ENCODE measurements at places on chromosomes 1 and 21.

DNA sequence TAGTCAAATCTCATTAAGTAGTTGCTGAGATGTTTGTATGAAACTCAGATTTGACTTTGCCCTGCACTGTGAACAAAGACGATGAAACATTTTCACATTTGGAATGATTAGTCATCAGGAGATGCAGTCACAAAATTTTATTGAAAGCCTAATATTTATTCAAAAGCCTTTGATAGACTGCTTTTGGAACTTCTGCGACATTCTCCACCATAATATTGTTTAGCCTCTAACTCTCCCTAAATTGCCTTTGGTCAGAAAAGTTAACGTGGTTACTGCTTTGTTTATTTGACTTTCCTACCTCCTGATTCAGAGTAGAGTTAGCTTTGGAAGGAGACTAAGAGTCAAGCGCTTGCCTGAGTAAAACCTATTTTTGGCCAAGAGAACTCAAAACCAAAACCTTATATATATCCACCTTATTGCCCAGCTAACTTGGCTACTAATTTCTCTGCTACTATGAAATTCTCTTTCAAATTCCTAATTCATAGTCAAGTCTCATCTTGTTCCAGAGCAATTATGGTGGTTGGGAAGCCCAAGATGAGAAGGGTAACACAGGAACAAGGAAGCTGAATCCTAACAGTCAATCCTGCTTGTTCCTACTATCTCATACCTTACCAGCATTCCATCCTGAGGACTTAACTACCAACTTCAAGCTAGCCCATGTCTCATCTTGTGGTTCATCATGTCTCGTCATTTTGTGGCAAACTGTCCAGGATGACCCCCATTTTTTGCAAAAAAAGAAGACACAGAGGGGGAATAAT lies 429.6 kb downstream of the USP25 start:
- DNase-seq = no peak

- DNase-seq = no peak
These were observed 1048.5 kb downstream of the PLA2G4A start for GRCh38 chr1:187877220-187877619.

DNA sequence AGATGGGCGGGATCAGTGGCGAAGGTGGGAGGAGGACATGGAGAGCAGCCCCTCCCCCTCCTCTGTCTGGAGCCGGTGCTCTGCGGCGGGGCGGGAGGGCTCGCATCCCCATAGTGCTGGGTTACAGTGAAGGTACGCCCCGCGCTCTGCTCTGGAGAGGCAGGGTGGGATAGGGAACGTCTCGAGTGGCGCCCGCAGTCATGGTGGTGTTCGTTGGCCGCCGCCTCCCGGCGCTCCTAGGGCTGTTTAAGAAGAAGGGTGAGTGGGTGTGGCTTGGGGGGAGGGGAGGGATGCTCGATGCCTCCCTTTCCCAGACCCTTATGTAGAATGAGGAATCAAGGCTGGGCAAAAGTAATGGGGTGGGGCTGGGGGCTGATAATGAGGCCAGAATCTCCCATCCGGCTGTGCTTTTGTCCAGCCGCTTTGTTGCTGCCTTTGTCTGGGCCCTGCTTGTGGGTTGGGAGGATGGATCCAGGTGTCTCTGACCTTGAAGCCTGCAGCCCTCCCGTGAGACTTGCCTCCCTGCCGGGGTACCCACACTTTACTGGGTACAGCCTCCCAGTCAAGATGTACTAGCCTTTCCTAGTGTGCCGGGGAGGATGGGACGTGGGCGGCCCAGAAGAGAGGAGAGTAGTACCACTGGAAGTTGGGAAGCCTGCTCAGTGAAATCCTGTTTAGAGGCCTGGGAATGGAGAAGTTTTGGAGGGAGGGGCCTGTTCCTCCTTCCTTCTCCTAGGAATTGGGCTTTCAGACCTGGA lies 51.4 kb downstream of the YARS1 start:
- no peak for DNase-seq

- no peak for DNase-seq
These were observed 50.6 kb downstream of the TNFRSF8 start for GRCh38 chr1:12113433-12114339.

DNA sequence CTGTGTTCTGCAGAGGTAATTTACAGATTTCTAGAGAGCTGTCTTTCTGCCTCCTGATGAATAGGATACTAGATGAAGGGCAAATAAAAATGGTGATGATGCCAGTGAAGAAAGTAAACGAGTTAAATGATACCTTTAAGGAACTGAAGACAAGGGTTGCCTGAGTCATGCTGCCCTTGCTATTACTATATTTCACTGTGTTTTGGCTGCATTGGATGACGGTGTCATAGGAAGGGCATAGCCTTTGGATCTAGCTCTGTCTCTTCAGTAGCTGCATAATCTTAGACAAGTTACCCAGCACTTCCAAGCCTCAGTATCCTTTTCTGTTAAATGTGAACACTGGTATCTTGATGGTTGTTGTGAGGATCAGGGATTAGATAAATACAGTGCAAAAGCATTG lies 131.5 kb upstream of the FGGY start:
- DNase-seq = no peak

DNA sequence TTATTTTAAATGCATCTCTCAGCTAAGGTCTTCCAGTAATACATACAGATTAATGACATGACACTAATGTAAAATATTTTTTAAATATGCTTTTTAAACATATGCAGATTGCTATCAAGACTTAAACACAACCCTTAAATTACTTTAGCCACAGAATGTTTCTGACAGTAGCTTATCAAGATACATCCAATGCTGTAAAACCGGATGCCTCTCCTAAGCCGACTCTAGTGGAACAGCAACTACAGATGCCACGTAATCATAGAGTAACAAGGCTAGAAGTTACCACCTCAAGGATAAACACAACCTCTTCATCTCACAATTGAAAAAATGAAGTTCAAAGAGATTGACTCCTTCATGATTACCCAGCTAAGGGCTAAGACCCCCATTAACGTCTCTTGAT lies 68.4 kb downstream of the ZZZ3 start:
- no peak for DNase-seq

GRCh38 chr1:210448297-210448892 lies 119.7 kb downstream of the HHAT start:
- DNase-seq = peak; percentile 5

GRCh38 chr21:44748621-44749020 lies 37.2 kb upstream of the TSPEAR start:
- no peak for DNase-seq

DNA sequence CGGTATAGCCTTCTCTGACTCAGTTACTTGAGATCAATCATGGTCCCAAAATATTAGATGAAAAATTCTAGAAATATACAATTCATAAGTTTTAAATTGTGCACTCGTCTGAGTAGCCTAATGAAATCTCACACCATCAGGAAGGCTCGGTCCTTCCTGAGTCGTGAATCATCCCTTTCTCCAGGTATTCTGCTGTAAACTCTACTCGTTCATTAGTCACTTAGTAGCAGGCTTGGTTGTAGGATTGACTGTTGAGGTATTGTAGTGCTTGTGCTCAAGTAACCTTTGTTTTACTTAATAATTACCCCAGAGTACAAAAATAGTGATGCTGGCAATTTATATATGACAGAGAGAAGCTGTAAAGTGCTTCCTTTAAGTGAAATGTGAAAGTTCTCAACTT lies 238.7 kb downstream of the OLFM3 start:
- no peak for DNase-seq

GRCh38 chr1:94067196-94067595 lies 53.8 kb downstream of the ABCA4 start:
- no peak for DNase-seq

DNA sequence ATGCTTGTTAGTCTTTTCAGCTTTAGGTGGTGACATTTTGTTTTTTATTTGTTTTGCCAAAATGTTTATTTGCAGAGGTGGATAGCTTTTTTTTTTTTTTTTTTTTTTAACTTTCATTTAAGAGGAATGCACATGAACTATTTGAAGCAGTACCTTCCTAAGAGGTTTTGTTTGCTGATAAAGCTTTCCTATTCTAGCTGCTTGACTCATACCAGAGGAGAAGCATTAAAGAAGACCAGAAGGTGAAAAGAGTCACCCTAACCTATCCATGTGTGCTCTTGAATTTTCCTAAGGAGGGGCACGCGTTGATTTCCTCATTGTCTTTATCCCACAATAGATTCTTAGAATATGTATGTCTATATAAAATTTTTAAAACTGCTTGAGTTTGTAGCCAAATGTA lies 57.7 kb downstream of the PRDM2 start:
- DNase-seq = no peak
